Stimulated activated CD8-positive, alpha-beta memory T cell treated with anti-CD3 and anti-CD28 coated beads, Interleukin-2, amount 100 ng/mL, for 48 hours (primary cell): ENCODE measurements at places on chromosomes 7 and 10.

GRCh38 chr10:80460399-80461207, 6.5 kb downstream of the TSPAN14 start:
- no peak for DNase-seq

- no peak for DNase-seq
Measured at GRCh38 chr7:37083311-37084096, 359.2 kb upstream of the AOAH start.

GRCh38 chr7:31058122-31058521, 6.0 kb downstream of the ADCYAP1R1 start:
- no peak for DNase-seq

DNA sequence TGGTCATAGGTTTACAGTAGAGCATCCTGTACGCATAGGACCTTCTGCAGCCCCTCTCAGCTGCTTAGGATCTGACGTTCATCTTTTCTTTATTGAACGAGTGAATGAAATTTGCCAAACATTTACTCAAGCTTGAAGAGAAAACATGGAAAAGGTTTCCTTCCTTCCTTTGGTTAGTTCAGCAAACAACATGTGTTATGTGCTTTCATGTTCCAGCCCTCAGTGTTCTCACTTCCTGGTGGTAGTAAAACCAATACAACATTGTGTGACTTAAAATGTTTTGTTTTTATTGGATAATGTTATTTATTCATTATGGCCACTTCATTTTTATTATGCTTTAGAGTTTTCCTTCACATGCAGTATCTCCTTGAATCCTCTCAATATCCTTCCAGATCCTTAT, 1.4 kb upstream of the CDCA7L start:
- no peak for DNase-seq

GRCh38 chr10:96017191-96017687, 26.1 kb upstream of the CCNJ start:
- no peak for DNase-seq

DNA sequence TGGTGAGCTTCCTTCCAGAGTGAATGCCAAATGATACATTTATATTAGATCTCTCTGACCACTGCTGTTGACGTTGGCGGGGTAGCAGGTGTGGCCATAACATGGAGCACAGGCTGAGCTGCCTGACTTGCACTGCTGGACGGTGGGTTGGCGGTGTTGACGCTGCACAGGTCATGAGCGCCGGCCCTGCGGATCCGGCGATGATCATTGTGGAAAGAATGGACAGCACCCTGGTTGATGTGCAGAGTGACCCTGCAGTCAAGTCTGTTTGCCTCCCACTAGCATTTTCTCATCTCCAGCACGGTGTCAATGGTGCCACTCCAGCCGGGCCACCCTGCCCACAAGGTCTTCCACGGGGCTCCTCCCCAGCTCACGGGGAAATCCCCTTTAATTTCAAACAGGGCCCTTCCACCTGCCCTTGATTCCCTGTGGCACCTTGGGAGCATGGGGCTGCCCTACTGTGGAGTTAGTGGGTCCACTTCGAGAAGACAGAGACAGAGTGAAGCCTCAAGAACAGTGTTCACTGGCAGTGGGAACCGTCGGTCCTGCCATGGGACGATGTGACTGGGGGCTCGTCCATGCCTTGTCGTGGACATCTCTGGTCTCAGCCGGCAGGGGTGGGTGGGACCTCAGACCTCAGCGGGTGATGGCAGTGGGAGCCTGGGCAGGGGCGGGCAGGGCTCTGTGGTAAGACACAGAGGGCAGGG, 613.5 kb downstream of the PTPRN2 start:
- no peak for DNase-seq

- DNase-seq: no peak
Measured at GRCh38 chr10:125550362-125550761, 132.6 kb downstream of the TEX36 start.

DNA sequence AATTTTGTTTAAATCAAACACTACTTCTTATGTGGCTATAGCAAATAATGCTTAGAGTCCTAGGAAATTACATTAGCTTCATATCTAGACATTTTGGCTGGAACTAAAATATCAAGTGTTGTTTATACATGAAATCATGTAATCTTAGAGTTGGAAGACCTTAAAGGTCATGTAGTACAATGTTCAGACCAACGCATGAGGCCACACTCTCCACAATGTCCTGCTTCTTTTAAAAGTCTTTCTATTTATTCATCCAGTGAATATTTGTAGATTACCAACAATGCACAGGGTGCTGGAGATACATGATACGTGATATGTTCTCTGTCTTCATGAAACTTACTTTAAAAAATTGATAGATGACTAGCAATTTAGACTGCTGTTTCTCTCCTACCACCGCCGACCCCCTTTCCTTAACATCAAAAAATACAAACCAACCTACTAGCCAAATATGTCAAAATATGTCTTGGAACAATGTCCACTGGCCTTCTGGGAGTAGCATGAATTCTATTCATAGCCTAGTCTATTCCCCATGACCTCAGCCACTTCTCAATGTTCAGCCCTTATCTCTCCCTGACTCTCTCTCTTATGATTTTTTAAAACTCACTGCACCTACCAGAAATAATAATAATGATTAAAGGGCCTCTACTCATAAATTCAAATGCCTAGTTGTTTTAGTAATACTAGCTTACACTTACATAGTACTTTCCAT, 59.5 kb upstream of the CAV2 start:
- no peak for DNase-seq

- no peak for DNase-seq
Measured at GRCh38 chr7:232410-233248, 40.3 kb downstream of the FAM20C start.

- DNase-seq: peak; percentile 8
Measured at GRCh38 chr10:118568327-118568848, 27.1 kb downstream of the PRLHR start.
